Glutamatergic neuron (in vitro differentiated cells): ENCODE measurements at places on chromosomes 5 and 9.

DNA sequence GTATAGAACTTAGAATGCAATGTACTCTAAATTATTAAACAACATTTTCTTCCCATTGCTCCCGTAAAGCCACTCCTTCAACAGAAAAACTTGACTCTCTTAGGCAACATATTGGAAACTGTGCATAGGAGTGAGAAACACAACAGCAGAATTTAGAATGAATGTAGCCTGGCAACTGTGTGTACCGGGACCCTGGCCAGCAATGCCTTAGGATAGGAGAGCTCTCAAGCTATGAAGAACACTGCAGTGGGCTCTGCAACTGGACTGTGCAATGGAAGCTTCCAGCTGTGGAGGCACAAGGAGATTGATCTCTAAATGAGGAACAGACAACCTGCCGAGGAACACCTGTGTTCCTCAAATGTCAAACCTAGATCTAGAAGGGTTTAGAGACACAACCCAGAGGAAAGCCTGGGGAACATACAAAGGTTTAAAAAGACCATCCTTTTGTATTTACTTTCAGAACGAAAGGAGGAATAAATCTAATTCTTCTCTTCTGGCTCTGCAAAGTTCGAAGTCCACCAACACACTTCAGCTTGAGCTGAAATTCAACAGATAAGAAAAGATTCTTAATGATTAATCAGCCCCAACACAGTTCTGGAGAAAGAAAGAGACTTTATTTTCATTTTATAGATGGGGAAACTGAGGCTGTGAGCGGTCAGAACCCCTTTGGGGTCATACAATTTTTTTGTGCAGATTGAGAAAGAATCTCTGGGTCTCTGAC, 51.5 kb upstream of the ARL15 start:
- no peaks in the 10 kb centered on the region for H3K36me3 ChIP-seq
- no peaks in the 10 kb centered on the region for H3K4me1 ChIP-seq
- no peak overlapping the region for H3K4me3 ChIP-seq
- H3K27me3 ChIP-seq = no peaks in the 10 kb centered on the region
- DNase-seq = no peak

- H3K36me3 ChIP-seq = no peaks in the 10 kb centered on the region
- peaks cover 11% of the 10 kb centered on the region for H3K4me1 ChIP-seq
- H3K27ac ChIP-seq = peak overlapping the region; percentile 5
- H3K4me3 ChIP-seq = peak overlapping the region; percentile 93
- no peak for DNase-seq
These were observed 10.6 kb upstream of the LHX2 start for GRCh38 chr9:124000784-124001457.

GRCh38 chr5:13662626-13663025, 281.9 kb downstream of the DNAH5 start:
- no peak overlapping the region for H3K4me3 ChIP-seq
- H3K36me3 ChIP-seq = no peaks in the 10 kb centered on the region
- no peak for DNase-seq
- no peak overlapping the region for H3K27ac ChIP-seq
- H3K27me3 ChIP-seq = no peaks in the 10 kb centered on the region

GRCh38 chr5:52996979-52997378, 7.8 kb downstream of the ITGA2 start:
- no peak for DNase-seq
- H3K36me3 ChIP-seq = no peaks in the 10 kb centered on the region
- H3K27ac ChIP-seq = no peak overlapping the region
- no peak overlapping the region for H3K4me3 ChIP-seq
- H3K27me3 ChIP-seq = no peaks in the 10 kb centered on the region

DNA sequence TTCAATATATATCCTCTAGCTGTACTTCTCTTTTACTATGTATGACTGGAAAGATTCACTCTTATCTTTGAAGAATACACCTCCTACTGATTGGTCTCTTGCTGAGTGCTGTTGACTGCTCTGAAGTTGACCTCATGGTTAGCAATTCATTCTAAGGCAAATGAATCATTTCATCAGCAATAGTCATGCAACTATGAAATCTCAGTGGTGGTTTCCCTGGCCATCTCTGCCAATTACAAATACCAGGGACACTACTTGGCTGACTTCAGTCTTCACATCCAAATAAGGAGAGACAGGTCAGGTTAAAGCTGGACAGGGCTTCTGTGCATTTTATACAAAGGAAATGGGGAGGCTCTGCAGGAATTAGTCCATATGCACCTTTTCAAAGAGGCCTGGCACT, 333.5 kb upstream of the ACTBL2 start:
- H3K4me1 ChIP-seq = peaks cover 4% of the 10 kb centered on the region
- no peak overlapping the region for H3K4me3 ChIP-seq
- no peak overlapping the region for H3K27ac ChIP-seq
- no peaks in the 10 kb centered on the region for H3K36me3 ChIP-seq
- H3K27me3 ChIP-seq = no peaks in the 10 kb centered on the region

DNA sequence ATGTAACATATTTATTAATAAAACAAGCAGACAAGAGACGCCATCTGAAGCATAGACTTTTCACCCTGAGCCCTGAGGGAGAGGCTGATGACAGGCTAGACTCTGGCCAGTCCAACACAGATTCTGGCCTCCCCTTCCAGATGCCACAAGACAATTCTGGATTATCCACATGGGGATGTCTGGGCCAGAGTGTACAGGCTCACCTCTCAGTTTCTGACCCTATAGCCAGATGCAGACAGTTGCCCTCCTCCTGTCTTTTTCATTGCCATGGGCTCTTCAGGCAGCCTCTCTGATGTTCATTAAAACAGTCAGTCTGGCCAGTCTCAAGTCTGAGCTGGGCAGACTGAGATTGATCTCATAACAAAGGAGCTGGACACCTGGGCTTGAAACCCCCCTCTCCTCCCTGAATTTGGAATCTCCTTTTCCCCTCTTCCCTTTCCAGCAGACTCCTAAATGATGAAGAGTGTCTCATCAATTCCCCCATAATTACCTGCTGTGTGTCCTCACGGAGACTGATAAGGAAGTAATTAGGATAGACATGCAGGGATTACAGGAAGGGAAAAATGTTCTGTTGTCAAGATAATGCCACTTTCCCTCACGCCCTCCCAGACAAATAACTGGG, 89.6 kb downstream of the ASTN2 start:
- peaks cover 41% of the 10 kb centered on the region for H3K4me1 ChIP-seq
- peaks cover 2% of the 10 kb centered on the region for H3K27me3 ChIP-seq
- H3K36me3 ChIP-seq = no peaks in the 10 kb centered on the region

- peaks cover 2% of the 10 kb centered on the region for H3K4me1 ChIP-seq
- DNase-seq = no peak
- H3K4me3 ChIP-seq = no peak overlapping the region
- H3K27me3 ChIP-seq = peaks cover 3% of the 10 kb centered on the region
- H3K36me3 ChIP-seq = peaks cover 10% of the 10 kb centered on the region
These were observed 20.5 kb upstream of the GLRX start for GRCh38 chr5:95842854-95843544.

DNA sequence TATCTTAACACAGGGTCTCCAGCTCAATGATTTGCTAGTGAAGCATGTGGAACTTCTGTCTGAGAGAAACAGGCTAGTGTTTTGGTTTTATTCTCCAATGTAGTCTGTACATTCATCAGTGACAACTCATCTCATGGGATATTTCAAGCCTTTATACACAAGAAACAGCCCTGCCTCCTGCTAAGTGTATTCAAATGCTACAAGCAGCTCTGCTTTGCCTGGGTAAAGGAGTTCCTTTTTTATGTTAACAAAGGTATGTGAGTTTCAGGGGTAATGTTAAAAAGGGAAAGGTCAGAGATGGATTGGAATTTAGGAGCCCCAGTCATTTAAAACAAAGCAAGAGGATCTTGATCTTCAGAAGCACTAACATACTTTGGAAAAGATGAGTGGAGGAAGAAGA, 498.7 kb downstream of the ISL1 start:
- DNase-seq = no peak
- H3K4me3 ChIP-seq = no peak overlapping the region
- no peaks in the 10 kb centered on the region for H3K27me3 ChIP-seq

- H3K36me3 ChIP-seq = no peaks in the 10 kb centered on the region
- no peak overlapping the region for H3K27ac ChIP-seq
- no peaks in the 10 kb centered on the region for H3K4me1 ChIP-seq
- no peak overlapping the region for H3K4me3 ChIP-seq
These were observed 102.3 kb downstream of the APBA1 start for GRCh38 chr9:69569738-69570451.

DNA sequence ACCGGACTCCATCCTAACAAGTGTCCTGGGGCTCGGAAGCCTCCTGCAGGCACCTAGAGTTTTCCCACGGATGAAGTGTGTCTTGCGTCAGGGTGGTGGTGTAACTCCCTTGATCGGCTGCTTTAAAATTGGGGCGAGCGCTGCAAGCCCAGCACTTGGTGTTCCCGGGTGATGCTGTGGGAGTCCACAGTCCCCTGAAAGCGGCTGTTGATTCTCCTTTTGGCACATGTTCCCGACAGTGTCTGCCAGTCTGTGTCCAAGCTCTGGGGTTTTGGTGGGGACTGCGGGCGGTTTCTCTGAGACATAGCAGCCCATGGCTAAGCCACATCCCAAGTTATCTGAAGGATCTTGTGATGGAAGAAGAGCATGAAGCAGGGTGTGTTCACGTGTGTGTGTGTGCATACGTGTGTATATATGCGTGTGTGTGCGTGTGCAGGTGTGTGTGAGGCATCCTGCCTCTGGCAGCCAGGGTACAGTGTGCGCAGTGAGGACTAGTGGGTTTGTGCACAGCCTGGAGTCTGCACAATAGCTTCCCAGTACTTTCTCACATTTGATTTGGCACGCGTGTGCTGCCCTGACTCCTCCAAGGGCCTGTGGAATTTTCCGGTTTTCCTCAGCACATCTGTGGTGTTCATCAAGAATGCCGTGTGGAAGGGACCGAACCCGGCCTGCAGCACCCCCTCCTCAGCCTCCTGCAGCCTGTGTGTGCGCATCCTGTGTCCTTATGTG, 16.9 kb downstream of the SLC25A48 start:
- H3K4me3 ChIP-seq = no peak overlapping the region
- no peak overlapping the region for H3K27ac ChIP-seq
- peaks cover 3% of the 10 kb centered on the region for H3K27me3 ChIP-seq
- no peak for DNase-seq

DNA sequence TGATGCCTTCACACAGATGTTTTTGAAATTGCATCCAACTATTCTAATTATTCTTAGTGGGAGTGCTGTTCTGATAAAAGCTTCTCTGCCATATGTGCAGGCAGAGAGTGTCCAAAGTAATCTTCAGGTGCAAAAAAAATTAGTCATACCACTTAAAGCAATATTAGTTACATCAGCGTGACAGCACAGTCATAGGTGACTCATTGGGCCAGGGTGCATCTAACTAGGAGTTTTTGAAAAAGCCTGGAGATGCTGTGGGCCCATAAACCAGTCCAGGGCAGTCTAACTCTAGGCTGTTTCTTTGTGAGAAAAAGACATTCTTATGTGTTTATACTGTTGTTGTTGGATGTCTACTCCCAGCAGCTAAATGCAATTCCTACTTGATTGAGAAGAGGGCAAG, 33.0 kb upstream of the C6 start:
- no peak for DNase-seq
- H3K27ac ChIP-seq = no peak overlapping the region
- no peak overlapping the region for H3K4me3 ChIP-seq
- no peaks in the 10 kb centered on the region for H3K4me1 ChIP-seq
- H3K27me3 ChIP-seq = no peaks in the 10 kb centered on the region

DNA sequence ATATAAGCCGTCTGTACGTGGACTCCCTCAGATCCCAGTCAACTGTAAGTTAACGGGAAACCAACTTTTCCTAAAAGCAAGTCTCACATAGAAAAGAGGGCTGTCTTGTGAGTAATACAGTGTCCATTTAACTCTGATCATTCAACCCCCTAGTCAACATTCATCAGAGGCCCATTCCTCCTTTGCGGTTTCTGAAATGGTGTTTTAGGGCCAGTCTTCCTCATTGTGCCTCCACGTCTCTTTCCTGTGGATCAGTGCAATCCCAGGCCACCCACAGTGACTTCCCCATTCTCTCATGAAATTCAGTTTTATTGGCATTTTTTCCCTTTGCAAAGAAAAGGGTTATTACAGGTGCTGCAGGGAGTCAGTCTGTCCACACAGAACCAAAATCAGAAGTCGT, 261.8 kb downstream of the NR3C1 start:
- H3K4me3 ChIP-seq = no peak overlapping the region
- no peak for DNase-seq
- H3K4me1 ChIP-seq = peaks cover 3% of the 10 kb centered on the region
- H3K36me3 ChIP-seq = no peaks in the 10 kb centered on the region

- H3K4me1 ChIP-seq = no peaks in the 10 kb centered on the region
- no peak overlapping the region for H3K4me3 ChIP-seq
- peaks cover 1% of the 10 kb centered on the region for H3K27me3 ChIP-seq
- no peak for DNase-seq
- H3K27ac ChIP-seq = no peak overlapping the region
These were observed 1169.2 kb upstream of the WWC1 start for GRCh38 chr5:167122267-167122666.

DNA sequence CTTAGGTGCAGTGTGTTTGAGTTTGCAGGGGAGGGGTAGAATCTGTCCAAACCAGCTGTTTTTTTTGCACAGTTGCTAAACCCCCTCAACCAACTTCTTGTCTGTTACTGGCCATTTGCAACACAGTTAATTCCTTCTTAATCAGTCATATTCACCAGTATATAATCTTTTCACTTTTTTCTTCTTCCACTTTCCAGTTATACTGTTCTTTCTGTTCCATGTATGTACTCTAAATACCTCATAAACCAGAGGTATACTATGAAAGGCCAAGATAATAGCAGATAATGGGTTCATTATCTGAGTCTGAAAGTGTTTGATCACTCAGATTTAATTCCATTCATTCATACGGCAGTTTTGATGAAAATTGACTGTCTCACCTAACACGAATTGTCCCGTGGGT, 11.1 kb downstream of the SMAD5 start:
- no peak overlapping the region for H3K27ac ChIP-seq
- no peaks in the 10 kb centered on the region for H3K36me3 ChIP-seq
- no peak overlapping the region for H3K4me3 ChIP-seq
- peaks cover 2% of the 10 kb centered on the region for H3K4me1 ChIP-seq

DNA sequence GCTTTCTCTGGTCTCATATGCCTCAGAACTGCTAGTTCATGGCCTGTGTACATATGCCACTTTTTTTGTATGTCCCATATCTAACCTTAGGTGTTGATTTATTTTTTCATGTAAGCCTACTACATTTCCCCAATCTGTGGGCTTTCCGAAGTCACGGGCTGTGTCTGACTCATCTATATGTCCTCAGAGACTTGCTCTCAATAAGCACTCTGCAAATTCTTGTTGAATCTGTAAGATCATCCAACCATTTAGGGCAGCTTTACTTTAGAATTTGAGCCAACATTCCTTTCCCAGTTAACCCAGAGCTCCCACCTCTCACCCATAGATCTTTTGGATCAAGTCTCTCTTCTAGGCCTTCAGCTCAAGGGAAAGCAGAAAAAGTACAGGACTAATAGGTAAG, 263.4 kb downstream of the SEC61B start:
- H3K4me3 ChIP-seq = no peak overlapping the region
- no peak for DNase-seq
- peaks cover 24% of the 10 kb centered on the region for H3K4me1 ChIP-seq
- H3K36me3 ChIP-seq = no peaks in the 10 kb centered on the region
